ENCODE measurements at places on chromosomes 3 and 15. TPM values are rescaled to one million over a fixed set of nuclear protein-coding genes. Genes with fewer than 3 reads are reported as not detected.

Gene OR5H6
- not detected for total RNA-seq

Gene ALCAM
- total RNA-seq, result 39.0 TPM

GRCh38 chr3:20846832-20847231 lies 660.8 kb upstream of the SGO1 start:
- no peak for DNase-seq

GRCh38 chr3:119098619-119099222 lies 47.2 kb upstream of the TEX55 start:
- no peak for DNase-seq

DNA sequence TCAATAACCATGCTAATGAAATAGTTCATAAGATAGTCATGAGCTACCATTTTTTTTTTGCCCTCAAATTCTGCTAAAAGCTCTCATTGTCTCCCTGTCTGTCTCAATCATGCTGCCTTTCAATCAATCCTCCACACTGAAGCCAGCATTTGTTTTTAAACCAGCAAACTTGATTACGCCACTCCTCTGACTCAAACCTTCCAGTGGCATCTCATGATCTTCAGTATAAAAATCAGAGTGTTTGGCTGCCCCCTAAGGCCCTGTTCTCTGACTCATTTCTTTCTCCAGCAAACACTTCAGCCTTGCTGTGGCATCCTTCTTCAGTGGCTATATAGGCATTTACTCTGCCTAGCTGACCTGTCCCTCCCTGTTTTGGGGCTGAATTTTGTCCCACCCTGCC lies 36.0 kb upstream of the EOMES start:
- no peak for DNase-seq

DNA sequence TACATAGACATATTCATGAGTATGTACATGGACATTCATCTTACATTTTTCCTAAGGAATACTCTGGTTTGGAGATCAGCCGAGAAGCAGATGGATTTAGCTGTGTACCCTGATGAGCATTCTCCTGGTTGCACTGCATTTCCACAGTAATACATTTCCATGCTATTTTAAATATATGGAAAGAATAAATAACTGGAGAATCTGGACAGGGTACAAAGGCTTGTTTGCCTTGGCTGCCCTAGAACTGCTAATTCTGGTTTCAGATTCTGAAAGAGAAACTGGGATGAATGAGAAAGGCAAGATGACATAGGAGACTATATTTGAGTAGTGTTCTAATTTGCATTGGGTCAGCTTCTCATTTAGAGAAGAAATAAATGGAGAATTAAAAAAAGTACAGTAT lies 190.8 kb upstream of the FAM3D start:
- no peak for DNase-seq
